ENCODE measurements at places on chromosomes 11 and 22. TPM values are rescaled to one million over a fixed set of nuclear protein-coding genes. Genes with fewer than 3 reads are reported as not detected.

Gene NECTIN1
- 14.8 TPM for total RNA-seq

Gene HEPHL1
- total RNA-seq = 0.06 TPM

DNA sequence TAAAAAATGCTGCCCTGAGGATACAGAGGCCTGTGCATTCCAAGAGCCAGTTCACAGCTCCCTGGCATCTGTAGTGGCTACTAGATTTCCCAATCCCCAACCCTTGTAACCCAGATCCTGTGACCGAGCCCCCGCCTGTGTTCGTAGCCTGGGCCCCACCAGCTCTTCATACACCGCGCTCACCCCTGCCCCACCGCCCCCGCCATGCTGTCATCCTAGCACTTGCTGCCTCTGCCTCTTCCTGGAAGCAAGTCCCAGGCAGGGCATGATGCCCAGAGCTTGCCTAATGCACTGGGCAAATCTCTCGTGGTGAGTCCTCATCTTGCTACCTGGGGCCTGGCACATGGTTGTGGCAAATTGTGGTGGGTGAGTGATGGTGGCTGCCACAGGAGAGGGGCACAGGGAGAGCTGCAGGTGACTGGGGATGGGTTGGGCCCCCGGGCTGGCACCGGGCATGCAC, 7.1 kb downstream of the MGAT3 start:
- no peak for DNase-seq

GRCh38 chr22:19843857-19844376, 10.8 kb downstream of the GNB1L start:
- no peak for DNase-seq

DNA sequence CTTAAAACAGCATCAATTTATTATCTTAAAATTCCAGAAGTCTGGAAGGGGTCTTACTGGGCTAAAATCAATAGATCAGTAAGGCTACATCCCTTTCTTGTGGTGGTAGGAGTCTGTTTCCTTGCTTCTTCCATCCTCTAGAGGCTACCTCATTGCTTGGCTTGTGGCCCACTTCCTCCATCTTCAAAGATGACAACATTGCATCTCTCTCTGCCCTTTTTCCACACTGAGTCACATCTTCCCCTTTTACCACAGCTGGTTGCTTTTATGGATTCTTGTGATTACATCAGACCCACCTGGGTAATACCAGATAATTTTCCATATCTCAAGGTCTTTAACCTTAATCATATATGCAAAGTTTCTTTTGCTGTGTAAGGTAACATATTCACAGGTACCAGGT, 60.9 kb downstream of the GRIA4 start:
- DNase-seq = peak; percentile 71

Measured in HT1080 (cell line).